ENCODE measurements at places on chromosomes 1 and 21.

DNA sequence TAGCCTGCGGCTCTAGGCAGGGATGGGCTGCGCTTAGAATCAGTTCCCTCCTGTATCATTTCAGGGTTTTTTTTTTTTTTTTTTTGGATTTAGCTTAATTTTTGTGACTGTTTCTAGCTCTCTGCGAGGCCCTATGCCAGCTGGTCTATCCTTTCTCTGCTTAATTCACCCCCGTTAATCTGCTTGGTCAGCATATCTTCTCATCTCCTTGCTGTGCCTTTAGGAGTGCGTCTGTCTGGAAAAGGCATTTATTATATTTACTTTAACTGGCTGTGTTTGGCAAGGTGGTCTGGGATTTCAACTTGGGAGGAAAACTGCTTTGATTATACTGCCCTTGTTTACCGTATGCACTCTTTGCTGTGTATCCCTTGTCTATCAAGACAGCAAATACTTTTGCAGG is 184.8 kb upstream of the KIAA0040 start:
- no peak for DNase-seq

DNA sequence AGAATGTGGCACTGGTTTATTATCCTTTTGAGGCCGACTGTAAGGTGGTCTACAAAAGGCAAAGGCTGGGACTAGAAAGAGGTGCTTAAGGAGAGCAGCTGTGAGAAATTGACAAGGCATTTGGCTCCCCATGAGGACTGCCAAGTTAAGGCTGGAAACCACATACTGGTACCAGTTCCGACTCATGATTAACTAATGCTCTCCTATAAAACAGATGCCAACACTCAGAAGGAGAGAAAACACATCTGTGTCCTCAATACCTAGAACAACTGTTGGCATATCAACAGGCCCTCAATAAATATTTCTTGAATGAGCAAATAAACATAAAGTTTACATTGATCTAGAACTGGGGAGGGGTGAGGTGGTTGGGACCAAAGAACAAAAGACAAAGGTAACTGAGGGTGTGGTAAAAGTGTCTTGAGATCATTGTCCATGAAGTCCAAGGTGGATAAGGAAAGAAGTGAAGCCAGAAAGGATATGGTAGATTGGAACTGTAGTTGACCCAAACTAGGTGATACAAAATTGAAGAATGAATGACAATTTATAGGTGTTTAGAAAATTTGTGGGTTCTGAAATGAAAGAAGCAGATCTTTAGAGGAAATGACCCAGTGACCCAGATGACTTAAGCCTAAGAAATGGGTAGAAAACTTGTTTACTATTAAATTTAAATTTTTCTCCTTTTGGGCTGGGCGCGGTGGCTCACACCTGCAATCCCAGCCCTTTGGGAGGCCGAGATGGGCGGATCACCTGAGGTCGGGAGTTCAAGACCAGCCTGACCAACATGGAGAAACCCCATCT is 16.9 kb upstream of the MCL1 start:
- no peak for DNase-seq

- DNase-seq = no peak
These were observed 62.5 kb upstream of the ZP4 start for GRCh38 chr1:237953238-237953637.

DNA sequence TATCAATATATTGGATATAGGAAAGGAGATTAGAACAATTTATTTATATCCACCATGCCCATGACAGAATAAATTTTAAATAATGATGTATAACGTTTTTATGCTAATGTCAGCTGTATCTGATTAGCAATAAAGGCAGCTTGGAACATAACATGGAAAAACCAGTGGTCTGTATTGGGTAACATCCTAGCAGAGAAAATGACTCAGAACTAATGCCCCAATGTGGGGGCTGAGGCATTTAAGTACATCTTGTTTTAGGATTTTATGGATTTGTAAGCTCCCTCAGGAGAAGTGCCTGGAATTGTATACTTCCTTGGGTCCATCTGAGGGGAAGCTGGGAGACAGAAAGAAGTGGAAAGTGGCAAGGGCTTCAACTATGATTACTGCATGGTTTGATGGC is 82.3 kb downstream of the HMCN1 start:
- DNase-seq = no peak

DNA sequence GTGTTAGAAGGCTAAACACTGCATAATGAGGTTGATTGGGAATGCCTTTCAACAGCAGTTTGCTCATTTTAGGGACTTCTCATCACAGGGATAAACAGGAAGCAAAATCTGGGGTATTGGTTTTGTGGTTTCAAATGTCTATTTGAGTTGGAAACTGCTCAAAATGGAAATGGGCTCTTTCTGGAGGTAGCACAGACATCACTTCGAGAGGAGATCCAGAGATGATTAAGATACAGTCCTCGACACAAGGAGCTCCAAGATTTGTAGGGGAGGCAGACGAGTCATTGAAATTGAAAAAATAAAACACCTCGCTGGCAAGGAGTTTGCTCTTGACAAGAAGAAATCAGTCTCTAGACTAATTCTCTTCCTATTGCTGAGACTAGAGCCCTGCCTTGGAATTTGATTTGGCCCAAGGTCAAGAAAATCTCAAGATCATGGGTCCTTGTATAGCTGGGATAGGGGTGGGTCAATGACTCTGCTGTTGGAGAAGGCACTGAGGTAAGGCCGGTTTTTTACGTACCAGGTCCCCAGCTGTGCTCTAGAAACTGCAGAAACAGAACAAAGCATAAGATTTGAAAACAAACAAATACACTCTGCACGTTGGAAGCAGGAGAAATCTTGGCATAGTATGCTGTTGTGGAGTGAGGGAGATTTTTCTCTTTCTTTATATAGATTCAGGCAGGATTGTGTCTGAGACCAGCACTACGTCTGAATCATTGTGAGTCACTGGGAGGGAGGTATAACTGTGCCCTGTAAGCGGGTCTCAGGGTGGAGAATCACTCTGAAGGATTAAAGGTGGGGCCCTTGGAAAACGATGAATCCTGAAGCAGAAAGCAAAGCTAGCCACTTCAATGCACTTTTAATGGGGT is 17.7 kb upstream of the KLHDC8A start:
- DNase-seq = no peak

DNA sequence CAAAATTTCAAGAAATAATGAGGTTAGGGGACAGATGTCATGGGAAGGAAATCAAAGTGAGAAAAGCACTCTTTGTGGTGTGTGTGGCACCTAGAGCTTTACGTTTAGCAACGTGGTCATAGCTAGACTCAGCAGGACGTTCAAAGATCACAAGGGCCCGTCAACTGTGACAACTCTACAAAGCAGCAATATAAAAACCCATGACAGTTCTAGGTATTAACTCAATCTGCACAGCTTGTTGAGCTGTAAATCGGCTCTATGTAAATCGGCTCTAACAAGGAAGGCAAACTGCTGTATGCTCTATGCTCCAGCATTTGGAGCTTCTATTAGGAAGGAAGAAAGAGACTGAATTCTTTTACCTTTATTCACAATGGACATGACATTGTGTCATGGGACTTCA is 64.8 kb downstream of the TP53BP2 start:
- no peak for DNase-seq
